ENCODE measurements at places on chromosomes 7 and 10.

- no peak for DNase-seq
These were observed 30.4 kb downstream of the STEAP1B start for GRCh38 chr7:22469371-22470143.

GRCh38 chr7:90965211-90965610, 299.0 kb upstream of the FZD1 start:
- no peak for DNase-seq

- peak; percentile 67 for DNase-seq
These were observed 63.4 kb downstream of the CRPPA start for GRCh38 chr7:16357921-16358320.

DNA sequence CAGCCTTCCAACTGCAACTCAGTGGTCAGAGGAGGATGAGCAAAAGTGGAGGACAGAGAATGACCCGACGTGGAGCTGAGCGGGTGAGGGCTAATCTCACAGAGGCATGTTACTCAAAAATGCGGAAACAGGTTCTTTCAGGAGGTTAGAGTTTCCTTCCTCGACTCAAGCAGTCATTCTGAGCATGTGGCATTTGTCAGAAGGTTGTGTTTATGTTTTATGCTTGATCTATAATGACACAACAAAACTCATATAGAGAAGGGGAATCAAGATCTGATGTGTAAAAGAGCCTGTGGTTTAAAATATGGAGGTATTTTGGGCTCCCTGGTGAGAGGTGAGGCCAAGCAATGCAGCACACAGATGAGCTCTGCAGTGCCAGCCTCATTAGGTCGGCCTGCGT, 311.4 kb downstream of the ADARB2 start:
- DNase-seq, result no peak

GRCh38 chr7:130079846-130080394, 9.6 kb downstream of the KLHDC10 start:
- DNase-seq, result no peak

GRCh38 chr7:22864301-22864700, 41.7 kb upstream of the TOMM7 start:
- DNase-seq, result no peak

GRCh38 chr10:126673565-126673964, 3.1 kb upstream of the C10orf90 start:
- DNase-seq, result no peak

DNA sequence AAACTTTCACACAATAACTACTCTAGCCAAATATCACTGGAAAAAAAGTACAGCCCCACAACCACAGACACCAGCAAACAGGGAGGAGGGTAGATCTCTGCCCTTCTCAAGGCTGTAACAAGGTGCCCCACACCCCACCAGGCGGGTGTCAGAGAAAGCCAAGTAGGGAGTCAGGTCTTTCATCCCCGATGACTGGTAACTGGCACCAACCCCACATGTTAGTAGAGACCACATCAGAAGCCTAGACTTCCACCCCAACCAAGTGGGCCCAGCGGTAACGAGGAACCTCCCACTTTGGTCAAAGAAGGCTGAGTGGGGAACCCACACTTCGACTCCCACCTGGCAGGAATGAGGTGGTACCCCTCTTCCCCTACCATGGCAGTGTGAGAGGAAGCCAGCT, 16.4 kb upstream of the RUFY2 start:
- DNase-seq, result no peak

DNA sequence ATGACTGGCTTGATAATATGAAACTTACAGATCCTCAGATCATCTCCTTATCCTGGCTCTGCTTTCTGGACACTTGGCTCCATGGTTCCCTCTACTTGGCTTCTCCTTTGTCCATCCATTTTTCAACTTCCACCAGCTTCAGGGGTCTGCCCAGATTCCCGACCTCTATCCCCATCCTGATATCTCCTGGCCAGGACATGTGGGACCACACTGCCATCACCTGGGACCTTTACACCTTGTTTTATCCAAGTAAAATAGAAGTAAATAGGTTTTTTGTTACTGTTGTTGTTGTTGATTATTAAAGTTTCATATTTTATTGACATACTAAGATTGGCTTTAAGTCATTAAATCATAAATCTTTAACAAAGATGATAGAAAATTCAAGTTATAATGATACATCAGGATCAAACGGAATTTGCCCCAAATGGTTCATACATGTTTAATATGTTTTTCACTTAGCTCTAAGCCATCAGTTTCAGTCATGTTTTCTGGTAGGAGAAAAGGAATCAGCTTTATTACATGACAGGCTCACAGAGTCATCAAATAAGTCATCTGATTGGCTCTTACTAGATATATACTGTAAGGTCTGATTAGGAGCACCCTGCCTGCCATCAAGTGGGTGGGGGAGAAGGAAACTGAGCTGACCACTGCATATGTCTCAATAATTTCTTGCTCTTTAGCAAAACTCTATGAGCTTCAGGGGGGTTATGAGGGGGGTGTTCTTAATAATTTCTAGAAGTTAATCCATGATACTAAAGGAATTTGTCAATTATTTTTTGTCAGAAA, 111.5 kb upstream of the AHR start:
- no peak for DNase-seq

- DNase-seq, result no peak
These were observed 205.0 kb downstream of the SORCS1 start for GRCh38 chr10:106959521-106959920.

- DNase-seq, result no peak
These were observed 47.9 kb downstream of the VWA2 start for GRCh38 chr10:114286921-114287320.

- DNase-seq, result no peak
These were observed 4.0 kb downstream of the GPR15LG start for GRCh38 chr10:84177541-84178141.

DNA sequence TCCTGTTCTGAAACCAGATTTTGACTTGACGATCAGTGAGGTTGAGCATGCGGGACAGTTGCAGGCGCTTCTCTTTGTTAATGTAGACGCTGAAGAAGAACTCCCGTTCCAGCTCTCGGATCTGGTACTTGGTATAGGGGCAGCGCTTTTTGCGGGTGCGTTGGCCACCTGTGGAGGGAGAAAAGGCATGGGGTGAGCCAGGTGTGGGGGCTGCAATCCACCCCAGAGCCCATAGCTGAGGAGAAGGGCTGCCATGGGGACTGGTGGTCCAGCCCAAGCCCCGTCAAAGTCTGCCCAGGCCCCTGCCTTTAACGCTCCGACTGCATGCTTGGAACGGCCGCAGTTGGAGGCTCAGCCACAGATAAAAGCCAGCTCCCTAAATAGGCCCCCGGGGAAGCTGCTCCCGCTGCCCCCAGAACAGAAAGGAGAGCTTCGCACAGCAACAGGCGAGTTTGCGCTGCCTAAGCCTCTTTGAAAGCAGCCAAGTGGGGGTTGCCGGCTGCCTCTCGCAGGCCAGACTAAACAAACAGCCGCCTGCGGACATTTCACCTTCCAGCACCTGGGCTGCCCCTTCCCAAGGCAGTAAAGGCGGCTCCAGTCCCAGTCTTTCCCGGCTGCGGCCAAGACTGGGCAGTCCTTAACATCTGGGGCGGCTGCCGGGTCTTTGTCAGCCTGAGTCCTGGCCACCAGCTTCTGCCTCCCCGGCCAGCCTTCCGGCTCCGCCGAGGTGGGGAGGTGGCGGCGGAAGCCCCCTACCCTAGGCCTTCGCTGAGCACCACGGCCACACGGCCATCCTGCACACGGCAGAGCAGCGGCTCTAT, 2.0 kb downstream of the HOXA11 start:
- DNase-seq, result peak; percentile 46

DNA sequence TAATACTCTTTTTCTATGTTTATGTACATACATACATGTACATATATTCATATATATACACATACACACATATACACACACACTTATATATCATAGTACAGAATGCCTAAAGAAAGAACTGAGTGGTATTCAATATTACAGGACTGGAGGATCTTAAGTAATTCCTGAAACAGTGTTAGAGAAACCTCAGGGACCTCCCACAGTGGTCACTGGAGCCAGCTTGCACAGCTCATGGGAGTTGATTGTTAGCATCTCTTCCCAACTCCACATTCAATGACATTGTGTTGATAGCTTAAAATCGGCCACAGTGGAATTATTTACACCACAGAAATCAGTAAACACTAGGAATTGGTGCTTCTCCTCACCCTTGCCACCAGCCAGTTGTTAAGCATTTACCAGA, 6.0 kb downstream of the LRRC17 start:
- DNase-seq, result peak; percentile 48

GRCh38 chr10:113071446-113071845, 121.4 kb downstream of the TCF7L2 start:
- DNase-seq, result peak; percentile 78

GRCh38 chr10:1297566-1298301, 241.5 kb downstream of the WDR37 start:
- DNase-seq, result no peak

- DNase-seq, result no peak
These were observed 101.1 kb downstream of the TNS3 start for GRCh38 chr7:47480576-47481538.

GRCh38 chr10:79331226-79331625, 16.0 kb upstream of the PPIF start:
- DNase-seq, result peak; percentile 74
